A549 treated with ZK216348 at 1 μM for 4 hours (cell line): ENCODE measurements at places on chromosomes 4 and X. TPM values are rescaled to one million over a fixed set of nuclear protein-coding genes. Genes with fewer than 3 reads are reported as not detected.

ELF4 gene
- 25.9 to 33.4 TPM (median 28.5 TPM) in 5 replicates for total RNA-seq

CFAP99 gene
- 0.19 to 0.51 TPM in 2 of 5 replicates, not detected in the others for total RNA-seq

SMIM10L2A gene
- total RNA-seq: 0.13 to 0.23 TPM (median 0.18 TPM) in 5 replicates

CPLX1 gene
- 0.46 to 1.5 TPM (median 0.88 TPM) in 5 replicates for total RNA-seq

DCAF8L1 gene
- not detected in 5 replicates for total RNA-seq

C1QTNF7 gene
- total RNA-seq: not detected in 5 replicates

ADH1A gene
- total RNA-seq: not detected in 5 replicates

ADAMTS3 gene
- total RNA-seq: not detected in 5 replicates

HSFX4 gene
- total RNA-seq: not detected in 5 replicates

BEX4 gene
- 1.4 to 2.7 TPM (median 2.0 TPM) in 5 replicates for total RNA-seq

EIF2S3 gene
- 115 to 205 TPM (median 146 TPM) in 5 replicates for total RNA-seq

CFAP47 gene
- not detected in 5 replicates for total RNA-seq

PCDH19 gene
- total RNA-seq: 0.02 to 0.06 TPM (median 0.04 TPM) in 3 of 5 replicates, not detected in the others

SMAD1 gene
- 8.1 to 11.4 TPM (median 9.9 TPM) in 5 replicates for total RNA-seq

CNKSR2 gene
- 2.5 to 5.3 TPM (median 3.1 TPM) in 5 replicates for total RNA-seq

CCSER1 gene
- not detected in 5 replicates for total RNA-seq

FOXP3 gene
- 0.11 to 0.19 TPM (median 0.15 TPM) in 4 of 5 replicates, not detected in the other for total RNA-seq

SH2D1A gene
- total RNA-seq: not detected in 5 replicates

RAB39B gene
- total RNA-seq: 0.63 to 0.78 TPM (median 0.69 TPM) in 5 replicates

MAGEB10 gene
- total RNA-seq: not detected in 5 replicates
